HS-5 (cell line): ENCODE measurements at places on chromosomes 4 and X.
A peak's percentile ranks its signal among the peaks of the same experiment; 100 is the strongest.

DNA sequence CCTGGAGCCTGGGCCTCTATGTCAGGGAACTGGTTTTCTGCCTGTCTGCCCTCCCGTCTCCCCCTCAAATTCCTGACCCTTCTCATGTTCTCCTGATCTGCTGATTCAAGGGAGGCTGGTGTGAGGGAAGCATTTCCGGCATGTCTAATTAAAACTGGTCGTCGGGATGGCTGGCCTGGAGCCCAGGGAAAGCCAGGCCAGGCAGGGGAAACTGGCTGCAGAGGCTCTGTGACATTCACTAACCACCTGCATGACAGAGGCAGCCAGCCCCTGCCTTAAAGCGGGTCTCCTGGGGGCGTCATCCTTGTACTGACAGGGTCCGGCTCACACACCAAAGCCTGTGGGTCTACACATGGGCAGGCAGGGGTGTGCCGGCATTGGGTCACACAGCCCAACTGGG is 35.2 kb downstream of the ABLIM2 start:
- DNase-seq, result no peak

GRCh38 chrX:19728915-19729314 is 158.5 kb downstream of the SH3KBP1 start:
- no peak for DNase-seq

- peak; percentile 19 for DNase-seq
Observed at GRCh38 chrX:14095702-14096101, 66.0 kb upstream of the GEMIN8 start.

DNA sequence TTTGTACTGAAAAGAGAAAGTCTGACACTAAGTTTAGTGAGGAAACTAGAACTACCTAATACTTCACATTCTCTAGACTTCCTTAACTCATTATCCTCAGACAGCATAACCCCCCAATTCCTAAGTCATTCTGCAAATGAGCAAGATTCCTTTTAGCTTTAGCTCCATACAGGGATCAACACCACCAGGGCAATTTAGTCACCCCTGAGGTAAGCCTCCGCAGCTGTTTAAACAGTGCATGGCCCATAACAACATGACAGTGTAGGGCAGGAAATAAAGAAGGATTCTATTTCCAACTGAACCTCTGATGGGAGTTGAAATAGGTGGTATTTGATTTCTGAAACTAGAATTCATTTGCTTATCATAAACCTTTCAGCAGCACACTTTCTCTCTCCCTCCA is 112.8 kb upstream of the DKK2 start:
- DNase-seq, result no peak

DNA sequence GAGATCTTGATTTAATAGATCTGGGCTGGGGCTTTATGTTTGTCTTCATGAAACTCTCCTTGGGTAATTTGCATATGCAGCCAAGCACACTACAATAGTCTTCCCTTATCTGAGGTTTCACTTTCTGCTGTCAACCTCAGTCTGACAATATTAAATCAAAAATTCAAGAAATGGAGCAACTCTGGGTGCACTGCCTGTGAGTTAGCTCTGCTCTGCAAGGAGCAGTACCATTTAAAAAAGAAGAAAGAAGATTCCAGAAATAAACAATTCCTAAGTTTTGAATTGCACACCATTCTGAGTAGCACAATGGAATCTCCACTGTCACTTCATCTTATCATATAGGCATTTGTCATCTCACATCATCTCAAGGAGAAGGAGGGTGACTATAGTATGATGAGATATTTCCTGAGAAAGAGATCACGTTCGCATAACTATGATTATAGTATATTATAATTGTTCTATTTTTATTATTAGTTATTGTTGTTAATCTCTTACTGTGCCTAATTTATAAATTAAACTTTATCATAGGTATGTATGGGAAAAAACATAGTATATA is 9.4 kb downstream of the FNIP2 start:
- DNase-seq, result no peak

GRCh38 chr4:54712206-54712605 is 54.4 kb downstream of the KIT start:
- DNase-seq, result no peak
